ENCODE measurements at places on chromosomes 2 and 18.

DNA sequence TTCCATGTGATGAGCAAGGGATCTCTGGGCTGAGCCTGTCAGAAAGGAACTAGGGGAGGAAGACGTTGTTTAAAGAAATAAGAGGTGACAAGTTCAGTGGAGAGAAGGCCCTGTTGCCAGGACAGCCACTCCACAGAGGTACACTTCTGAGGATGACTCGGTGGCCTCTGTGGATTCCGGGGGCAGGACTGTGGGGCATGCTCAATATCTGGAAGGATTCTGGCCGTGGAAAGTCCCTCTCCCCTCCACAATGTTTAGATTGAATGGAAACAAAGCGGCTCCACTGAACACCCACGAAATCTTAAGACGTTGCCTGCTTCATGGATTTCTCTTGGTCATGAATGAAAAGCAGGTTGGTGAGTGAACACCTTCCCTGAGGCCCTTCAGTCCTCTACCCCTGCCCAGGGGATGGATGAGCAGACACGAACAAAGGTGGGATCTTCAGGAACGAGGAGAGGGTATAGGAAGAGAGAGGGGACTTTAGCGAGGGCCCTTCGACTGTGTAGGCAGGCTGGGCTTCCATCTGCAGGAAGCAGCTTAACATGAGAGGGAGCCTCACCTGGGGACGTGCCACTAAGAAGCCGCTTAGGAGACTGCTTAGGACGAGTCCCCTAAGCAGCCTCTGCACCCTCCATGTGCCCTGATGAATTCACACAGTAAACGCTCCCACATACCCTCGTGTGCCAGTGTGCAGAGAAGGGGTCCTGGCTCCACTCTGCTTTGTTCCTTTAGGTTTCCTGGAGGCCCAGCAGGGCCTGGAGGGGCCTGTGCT, 1.9 kb downstream of the NTSR2 start:
- H3K36me3 ChIP-seq, result no peaks in the 10 kb centered on the region
- H3K27me3 ChIP-seq, result peaks cover 63% of the 10 kb centered on the region
- no peaks in the 10 kb centered on the region for H3K4me1 ChIP-seq
- no peak for DNase-seq
- H3K4me3 ChIP-seq, result no peak overlapping the region

DNA sequence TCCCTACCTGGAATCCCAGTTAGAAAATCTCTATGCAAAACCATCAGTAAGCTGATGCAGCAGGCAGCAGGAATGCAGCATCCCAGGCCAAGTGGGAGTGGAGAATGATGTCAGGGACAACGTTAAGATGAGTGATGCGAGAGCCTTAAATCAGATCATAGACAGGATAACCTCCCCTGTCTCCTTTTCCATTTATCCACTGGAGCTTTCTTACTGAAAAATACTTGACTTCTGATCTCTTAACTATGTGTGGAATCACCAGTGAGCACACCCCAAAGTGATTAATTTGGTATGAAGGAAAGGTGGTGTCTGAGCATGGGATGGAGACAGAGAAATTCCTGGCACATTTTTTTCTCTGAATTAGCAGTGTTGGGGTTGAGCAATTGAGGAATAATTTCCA, 98.0 kb downstream of the RND3 start:
- peaks cover 37% of the 10 kb centered on the region for H3K4me1 ChIP-seq
- H3K36me3 ChIP-seq, result peaks cover 7% of the 10 kb centered on the region
- H3K4me3 ChIP-seq, result no peak overlapping the region
- peak overlapping the region; percentile 31 for H3K27ac ChIP-seq
- no peak for DNase-seq

GRCh38 chr2:6342273-6342920, 523.3 kb downstream of the CMPK2 start:
- no peaks in the 10 kb centered on the region for H3K36me3 ChIP-seq
- H3K27me3 ChIP-seq, result no peaks in the 10 kb centered on the region
- no peak overlapping the region for H3K4me3 ChIP-seq
- H3K27ac ChIP-seq, result no peak overlapping the region
- peaks cover 22% of the 10 kb centered on the region for H3K4me1 ChIP-seq

DNA sequence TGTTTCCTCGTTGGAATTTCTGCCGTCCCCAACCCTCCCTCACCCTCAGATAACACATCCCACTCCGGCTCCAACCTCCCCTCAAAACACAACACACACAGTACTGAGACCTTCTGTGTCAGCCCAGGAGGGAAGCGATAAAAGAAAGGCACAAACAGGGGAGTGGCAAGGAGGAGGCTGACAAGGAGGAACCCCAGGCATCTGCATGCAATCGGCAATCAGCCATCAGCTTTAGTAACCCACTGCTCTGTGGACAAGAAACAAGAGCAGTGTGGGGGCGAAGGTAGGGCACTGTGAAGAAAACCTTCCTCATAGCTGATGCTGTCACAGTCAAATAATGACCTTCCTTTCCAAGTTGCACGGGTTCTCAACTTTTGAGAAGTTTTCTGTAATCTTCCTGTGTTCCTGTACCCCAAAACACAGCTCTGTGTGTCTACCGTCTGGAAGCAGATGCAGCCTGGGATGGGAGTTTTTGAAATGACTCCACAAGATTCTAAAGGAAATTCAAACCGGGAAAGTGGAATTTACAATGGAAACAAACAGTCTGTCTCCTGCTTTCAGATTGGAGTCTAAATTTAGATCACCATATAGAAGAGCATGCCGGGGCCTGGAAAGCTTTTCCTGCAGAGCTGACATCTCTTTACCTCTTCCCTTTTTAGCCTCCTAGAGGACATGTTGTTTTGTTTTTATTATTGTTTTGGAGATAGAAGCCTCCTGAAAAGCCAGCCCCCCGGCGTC, 16.4 kb upstream of the LPIN2 start:
- no peak overlapping the region for H3K4me3 ChIP-seq
- no peak for DNase-seq
- peaks cover 35% of the 10 kb centered on the region for H3K4me1 ChIP-seq
- no peaks in the 10 kb centered on the region for H3K27me3 ChIP-seq
- H3K36me3 ChIP-seq, result no peaks in the 10 kb centered on the region
- H3K27ac ChIP-seq, result peak overlapping the region; percentile 92

- H3K36me3 ChIP-seq, result no peaks in the 10 kb centered on the region
- H3K4me3 ChIP-seq, result no peak overlapping the region
- H3K4me1 ChIP-seq, result peaks cover 23% of the 10 kb centered on the region
- H3K27ac ChIP-seq, result no peak overlapping the region
- DNase-seq, result no peak
Measured at GRCh38 chr18:35189510-35189909, 51.3 kb upstream of the ZNF397 start.

DNA sequence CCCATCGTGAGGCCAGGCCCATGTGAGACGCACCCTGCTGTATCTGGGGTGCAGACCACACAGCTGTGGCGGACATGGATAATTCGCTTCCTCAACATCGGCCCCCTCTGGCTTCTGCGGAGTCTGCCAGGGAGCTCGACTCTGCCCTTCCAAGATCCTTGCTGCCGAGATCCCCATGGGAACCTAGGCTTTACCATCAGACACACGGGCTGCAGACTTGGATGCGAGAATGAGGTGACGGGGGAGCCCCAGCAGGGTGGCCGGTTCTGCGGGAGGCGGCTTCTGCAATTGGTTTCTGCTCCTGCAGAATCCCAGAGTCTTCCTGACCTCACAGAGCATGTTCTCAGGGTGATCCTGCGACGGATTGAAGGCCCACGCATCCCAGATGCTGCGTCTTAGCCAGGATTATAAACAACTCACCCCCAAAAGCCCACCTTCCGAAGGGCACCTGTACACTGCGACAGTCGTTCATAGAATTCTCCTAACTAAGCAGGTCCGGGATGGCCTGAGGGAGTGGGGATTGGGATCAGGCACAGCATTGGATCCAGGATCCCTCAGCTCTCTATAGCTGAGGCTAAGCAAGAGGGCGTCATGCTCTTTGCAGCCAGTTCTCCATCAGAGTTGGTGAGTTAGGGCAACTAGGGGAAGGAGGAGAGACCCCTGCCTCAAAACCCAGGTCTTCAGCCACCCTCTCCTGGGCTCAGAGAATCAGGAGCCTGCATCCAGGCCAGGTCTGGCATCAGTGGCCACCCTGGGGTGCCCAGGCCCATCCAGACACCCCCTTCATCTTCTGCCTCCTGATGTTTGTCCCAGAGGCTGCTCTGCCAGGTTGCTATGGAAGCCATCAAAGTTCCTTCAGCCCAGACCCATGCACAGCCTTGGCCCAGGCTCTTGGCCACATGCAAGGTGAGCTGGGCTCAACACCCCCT, 74.7 kb upstream of the SNTG2 start:
- DNase-seq, result no peak
- H3K4me3 ChIP-seq, result no peak overlapping the region
- H3K4me1 ChIP-seq, result peaks cover 3% of the 10 kb centered on the region

- H3K4me1 ChIP-seq, result no peaks in the 10 kb centered on the region
- H3K4me3 ChIP-seq, result no peak overlapping the region
- no peak for DNase-seq
- H3K36me3 ChIP-seq, result peaks cover 7% of the 10 kb centered on the region
- no peaks in the 10 kb centered on the region for H3K27me3 ChIP-seq
Measured at GRCh38 chr2:24785671-24786321, 7.4 kb downstream of the PTRHD1 start.

GRCh38 chr18:50194631-50195532, at the start of gene MYO5B:
Gene MYO5B, minus strand, starts transcription at chr18:50195147. Its CDS starts 354 bp downstream, at chr18:50194793.
- peak; percentile 75 for DNase-seq
- peaks cover 74% of the 10 kb centered on the region for H3K27me3 ChIP-seq
- peaks cover 15% of the 10 kb centered on the region for H3K4me1 ChIP-seq

Measured in mesothelial cell of epicardium (in vitro differentiated cells).